ENCODE measurements at places on chromosomes 3 and 15.
A peak's percentile ranks its signal among the peaks of the same experiment; 100 is the strongest.

DNA sequence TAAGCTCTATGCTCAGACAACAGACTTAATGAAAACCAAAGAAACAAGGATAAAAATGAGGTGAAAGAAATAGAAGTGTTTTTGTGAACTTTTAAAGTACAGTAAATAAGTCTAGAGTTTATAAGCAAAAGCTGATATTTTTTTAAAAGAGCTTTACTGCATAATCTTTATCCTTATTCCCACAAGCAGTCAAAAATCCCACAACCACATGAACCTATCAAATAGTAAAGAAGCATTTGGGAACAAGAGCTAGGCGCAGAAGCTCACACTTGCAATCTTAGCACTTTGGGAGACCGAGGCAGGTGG is 103.8 kb upstream of the TJP1 start:
- no peak for DNase-seq

- DNase-seq, result no peak
These were observed 203.4 kb downstream of the TBC1D2B start for GRCh38 chr15:77874063-77874462.

- DNase-seq, result no peak
These were observed 7.2 kb upstream of the P2RY12 start for GRCh38 chr3:151391720-151392119.

DNA sequence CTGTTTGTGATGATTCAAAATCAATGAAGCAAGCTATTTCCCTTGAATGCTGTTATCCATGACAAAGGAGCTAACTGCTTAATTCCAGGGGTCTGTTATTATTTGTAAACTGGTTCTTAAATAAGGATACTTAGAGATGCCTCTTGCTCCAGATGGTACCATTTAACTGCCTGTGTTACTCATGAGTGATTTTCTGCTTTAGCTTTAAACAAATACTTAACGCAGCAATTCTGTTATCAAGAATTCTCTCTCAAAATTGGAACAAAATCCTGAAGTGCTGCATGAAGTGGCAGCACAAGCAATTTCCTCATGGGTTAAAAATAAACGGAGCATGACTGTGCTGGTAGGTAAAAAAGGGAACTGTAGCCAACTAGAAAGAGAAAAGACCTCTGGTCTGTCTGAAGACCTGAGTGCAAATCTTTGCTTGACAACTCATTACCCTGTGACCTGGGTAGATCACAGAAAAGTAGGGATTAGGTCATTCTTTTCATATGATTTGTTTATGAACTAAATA is 62.5 kb upstream of the GBE1 start:
- DNase-seq, result no peak

- DNase-seq, result no peak
These were observed 174.3 kb downstream of the SOX2 start for GRCh38 chr3:181885868-181886630.

GRCh38 chr3:180690061-180690460 is 10.8 kb upstream of the CCDC39 start:
- no peak for DNase-seq

DNA sequence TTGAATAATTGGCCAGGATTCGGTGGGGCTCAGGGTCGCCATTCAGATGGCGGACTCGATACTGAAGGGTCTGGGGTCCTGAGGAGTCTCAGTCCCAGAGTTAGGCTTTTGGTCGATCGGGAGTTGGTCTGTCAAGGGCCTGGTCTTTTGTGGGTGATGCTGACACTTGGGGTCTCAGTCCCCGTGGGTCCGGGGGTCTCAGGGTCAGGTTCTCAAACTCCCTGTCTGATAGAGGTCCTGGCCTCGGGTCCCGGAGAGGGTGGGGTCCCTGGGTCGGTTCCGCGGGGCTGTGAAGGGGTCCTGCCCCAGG is 467 bp downstream of the NCKIPSD start:
- no peak for DNase-seq

GRCh38 chr3:62712746-62713145 is 162.5 kb downstream of the CADPS start:
- DNase-seq, result no peak

DNA sequence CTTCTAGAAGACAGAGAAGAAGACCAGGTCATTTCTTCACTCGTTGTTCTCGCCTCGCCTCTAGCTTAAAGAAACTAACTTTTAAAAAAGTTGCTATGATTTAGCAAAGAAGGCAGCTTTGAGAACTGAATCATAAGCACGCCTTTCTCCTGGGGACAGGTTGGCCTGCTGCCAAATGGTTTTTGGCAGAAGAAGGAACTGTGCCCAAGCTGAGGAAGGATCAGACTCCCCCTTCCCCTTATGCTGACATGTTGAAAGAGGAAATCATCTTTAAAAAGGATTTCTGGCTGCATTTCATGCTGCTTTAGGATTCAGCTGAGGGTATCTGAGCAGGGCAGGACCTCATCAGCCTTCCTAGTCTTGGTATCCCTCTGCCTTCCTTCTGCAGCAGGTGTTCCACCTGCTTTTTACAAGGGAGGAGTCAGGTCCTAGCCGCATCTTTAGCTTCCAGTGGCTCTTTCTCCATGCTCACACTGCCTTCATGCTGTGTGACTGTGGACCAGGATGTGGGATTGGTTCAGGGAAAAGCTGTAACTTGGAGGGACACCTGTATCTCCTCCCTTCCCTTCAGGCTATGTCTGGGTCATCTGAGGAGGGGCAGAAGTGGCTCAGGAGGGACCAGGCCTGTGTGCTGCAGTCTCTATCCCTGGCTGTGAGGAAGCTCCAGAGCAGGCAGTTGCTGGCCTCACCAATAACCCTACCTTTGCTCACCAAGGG is 34.1 kb upstream of the HACD2 start:
- no peak for DNase-seq

GRCh38 chr3:169764312-169764881 is 463 bp downstream of the TERC start:
- peak; percentile 64 for DNase-seq

GRCh38 chr3:134904241-134904771 is 109.2 kb downstream of the EPHB1 start:
- DNase-seq, result no peak

DNA sequence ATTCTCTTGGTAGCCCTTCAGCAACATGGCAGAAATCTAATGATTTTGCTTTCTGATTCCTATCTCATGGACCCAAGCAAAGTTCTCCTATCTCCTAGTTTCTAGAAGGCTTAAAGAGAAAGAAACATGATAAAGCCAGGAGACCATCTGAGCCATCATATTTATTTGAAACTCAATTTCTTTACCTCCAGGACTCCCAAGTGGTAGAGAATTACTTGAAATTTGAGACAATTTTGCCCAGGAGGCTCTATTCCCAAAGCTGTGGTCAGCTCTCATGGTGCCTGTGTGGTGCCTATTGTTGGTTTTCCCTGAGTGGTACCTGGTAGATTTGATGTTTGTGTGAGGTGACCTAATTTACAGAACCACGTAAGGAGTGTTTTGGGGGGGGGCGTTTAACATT is 38.8 kb downstream of the CHP1 start:
- no peak for DNase-seq

DNA sequence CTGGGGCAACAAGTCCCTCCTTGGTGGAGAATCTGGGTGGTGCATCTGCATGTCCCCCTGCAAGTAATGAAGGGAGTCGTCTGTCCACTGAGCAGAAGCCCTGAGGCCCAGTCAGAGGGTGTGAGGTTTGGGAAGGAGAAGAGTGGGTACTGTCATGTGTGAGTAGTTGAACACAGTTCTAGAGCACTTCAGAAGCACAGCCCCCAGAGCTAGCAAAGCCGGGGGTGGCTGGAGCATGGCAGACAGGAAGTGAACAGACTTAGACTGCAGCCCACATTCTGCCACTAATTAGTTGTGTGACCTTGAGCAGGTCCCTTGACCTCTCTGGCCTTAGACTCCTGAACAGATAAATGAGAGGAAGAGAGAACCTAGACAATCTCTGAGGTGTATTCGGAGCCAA is 207.6 kb downstream of the UACA start:
- DNase-seq, result peak; percentile 29

- no peak for DNase-seq
These were observed 146.6 kb upstream of the P2RY1 start for GRCh38 chr3:152688313-152688712.

DNA sequence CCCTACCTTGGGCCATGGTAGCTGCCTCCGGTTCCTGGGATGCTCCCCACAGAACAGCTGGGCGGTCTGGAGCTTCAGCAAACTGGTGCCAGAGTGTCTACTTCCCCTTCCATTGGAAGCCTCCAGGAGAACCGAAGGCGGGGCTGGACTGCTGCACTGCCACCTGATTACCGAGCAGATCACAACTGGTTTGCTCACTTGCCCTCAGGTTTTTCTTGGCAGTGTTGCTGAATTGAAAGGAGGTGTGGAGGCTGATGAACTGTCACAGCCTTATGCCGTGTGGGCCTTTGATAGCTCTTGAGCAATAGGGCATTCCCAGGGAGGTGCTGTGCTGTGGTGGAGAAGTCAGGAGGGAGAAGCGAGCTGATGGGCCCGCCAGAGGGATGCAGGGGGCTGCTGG is at the start of gene TGM5:
TSS of gene TGM5 (minus strand) at position 95 of the 400 bp plus-strand sequence. CDS start at position 16, 79 bp downstream.
- DNase-seq, result no peak

- no peak for DNase-seq
These were observed 58.1 kb downstream of the CD200 start for GRCh38 chr3:112390783-112391641.

GRCh38 chr3:128569756-128570155 is 76.8 kb upstream of the GATA2 start:
- no peak for DNase-seq

DNA sequence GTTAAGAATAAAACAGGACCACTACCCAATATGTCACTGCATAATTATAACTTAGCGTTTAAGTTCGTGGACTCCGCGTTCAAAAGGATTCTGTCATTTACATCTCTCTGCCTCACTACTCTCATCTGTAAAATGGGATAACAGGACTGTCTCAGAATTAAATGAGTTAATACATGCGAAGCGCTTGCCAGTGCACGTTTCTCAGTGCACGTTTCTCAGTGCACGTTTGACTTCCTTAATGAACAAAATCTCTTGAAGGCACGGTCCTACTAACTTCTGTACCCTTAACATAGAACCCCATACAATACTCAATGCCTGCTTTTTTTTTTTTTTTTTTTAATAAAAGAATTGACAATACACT is 499 bp downstream of the RABL3 start:
- no peak for DNase-seq

DNA sequence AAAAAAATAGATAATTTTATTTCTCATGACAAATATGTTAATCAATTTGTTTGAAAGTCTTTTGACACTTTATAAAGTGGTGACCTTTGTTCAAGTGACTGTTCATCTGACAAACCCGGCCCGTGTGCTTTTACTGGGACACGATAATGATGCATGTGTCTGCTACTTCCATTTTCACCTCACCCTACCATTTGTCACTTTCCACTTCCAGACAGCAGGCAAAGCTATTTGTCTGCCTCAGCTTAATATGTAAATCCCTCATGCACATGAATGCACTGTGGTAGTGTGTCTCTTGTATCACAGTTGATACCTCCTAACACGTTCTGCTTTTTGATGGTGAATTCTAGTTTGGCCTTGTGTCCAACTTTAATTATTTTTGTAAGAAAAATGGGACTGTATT is 204.3 kb downstream of the BBX start:
- DNase-seq, result no peak

- peak; percentile 24 for DNase-seq
These were observed 53.7 kb downstream of the CCDC54 start for GRCh38 chr3:107430996-107431245.

GRCh38 chr3:190694335-190695001 is 168.0 kb downstream of the GMNC start:
- DNase-seq, result no peak

- no peak for DNase-seq
These were observed 19.7 kb upstream of the PRSS50 start for GRCh38 chr3:46737329-46737731.

- DNase-seq, result no peak
These were observed 23.6 kb downstream of the NR2F2 start for GRCh38 chr15:96353930-96354730.

DNA sequence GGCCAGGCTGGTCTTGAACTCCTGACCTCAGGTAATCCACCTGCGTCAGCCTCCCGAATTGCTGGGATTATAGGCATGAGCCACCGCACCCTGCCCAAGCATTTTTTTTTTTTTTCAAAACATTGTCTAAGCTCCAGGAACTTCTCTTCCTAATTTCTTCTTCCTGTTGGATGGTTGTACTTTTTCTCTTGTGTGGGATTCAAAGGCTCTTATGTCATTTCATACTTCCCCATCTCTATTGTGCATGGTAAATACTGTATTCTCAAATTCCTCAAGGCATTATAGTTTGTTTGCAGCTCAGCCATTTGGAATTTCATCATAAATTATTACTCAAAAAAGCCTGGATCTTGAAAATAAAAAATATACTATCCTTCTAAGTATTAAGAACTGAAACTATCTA is 199.1 kb upstream of the GADL1 start:
- DNase-seq, result no peak

DNA sequence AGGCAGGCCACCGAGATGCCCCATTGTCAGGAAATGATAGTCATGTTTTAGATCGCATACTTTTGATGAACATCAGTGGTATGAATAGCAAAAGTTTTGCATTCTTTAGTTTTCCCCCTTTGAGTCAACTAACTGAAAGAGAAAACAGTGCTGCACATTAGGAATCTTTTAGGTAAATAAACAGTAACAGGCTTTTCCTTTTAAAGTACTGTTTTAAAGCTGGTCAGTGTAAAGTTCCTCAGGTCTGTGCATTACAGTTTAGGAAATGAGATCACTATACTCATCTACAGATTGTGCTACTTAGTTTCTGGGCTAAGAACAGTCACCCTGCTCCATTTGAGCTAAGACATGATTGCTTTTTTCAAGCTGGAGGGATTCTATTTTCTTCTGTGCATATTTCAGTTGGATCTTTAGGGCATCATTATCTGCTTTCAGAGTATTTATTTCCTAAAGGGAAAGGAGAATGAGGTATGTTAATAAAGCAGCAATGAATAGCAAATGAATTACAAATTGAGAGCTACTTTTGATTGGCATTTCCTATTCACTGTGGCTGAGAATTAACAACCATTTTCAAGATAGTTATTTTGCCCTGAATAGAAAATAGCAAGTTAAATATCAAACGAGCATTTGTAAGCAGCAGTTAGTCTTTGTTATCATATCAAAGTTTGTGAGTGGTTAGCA is 36.5 kb downstream of the FAM98B start:
- no peak for DNase-seq

- no peak for DNase-seq
These were observed 121.2 kb upstream of the NAALADL2 start for GRCh38 chr3:174737966-174738365.

DNA sequence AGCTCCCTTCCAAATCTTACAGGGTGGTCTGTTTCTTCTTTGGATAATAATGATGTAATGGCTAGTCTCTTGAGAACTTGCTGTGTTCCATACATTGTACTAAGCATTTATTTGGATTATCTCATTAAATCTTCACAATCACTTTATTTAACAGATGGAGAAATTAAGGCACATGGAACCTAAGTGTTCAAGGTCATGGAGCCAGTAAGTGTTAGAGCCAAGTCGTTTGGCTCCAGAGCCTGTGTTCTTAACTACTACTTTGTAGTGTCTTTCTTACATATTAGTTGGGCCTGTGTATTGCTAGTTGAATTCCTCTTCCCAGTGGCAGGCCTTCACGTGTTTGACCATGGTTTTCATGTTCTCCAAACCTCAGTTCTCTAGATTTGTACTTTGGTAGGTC is 177.8 kb downstream of the ATG7 start:
- DNase-seq, result no peak

Measured in activated CD8-positive, alpha-beta memory T cell treated with anti-CD3 and anti-CD28 coated beads, Interleukin-2, amount 50 U/mL, for 4 hours (primary cell).